Activated T-cell treated with anti-CD3 and anti-CD28 coated beads, Interleukin-2, amount 50 U/mL, for 1 hour (primary cell): ENCODE measurements at places on chromosomes 7 and 10.

GRCh38 chr10:22381262-22381661, 36.0 kb downstream of the SPAG6 start:
- DNase-seq = no peak

- no peak for DNase-seq
Observed at GRCh38 chr10:125738206-125738605, 18.7 kb downstream of the EDRF1 start.

- no peak for DNase-seq
Observed at GRCh38 chr10:98286419-98286818, 18.4 kb upstream of the LOXL4 start.

GRCh38 chr10:22613011-22613410, 101.4 kb downstream of the PIP4K2A start:
- DNase-seq = no peak

- DNase-seq = no peak
Observed at GRCh38 chr7:84123965-84124547, 70.5 kb downstream of the SEMA3A start.
